ENCODE measurements at places on chromosomes 13 and 19.

DNA sequence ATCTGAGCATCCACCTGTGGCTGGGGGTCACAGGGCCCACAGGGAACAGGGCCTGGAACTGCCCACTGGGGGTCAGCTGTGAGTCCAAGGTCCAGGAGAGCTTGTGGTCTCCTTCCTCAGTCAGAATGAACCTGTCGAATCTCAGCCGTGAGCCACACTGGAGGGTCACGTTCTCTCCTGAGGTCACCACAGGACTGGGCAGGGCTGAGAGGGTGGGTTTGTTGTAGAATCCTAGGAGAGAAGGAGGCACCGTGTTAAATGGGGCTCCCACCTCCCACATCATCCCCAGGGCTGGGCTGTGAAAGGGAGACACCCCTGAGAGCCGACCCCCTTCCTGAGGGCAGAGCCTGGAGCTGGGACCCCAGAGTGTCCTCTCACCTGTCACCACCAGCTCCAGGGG lies 1.5 kb downstream of the LILRA5 start:
- no peak for DNase-seq

- no peak for DNase-seq
Observed at GRCh38 chr19:40216777-40217026, 1.5 kb downstream of the TTC9B start.

- DNase-seq = peak; percentile 19
Observed at GRCh38 chr13:37715606-37716015, 117.0 kb upstream of the POSTN start.

- DNase-seq = no peak
Observed at GRCh38 chr13:33146843-33147611, 130.8 kb downstream of the KL start.

DNA sequence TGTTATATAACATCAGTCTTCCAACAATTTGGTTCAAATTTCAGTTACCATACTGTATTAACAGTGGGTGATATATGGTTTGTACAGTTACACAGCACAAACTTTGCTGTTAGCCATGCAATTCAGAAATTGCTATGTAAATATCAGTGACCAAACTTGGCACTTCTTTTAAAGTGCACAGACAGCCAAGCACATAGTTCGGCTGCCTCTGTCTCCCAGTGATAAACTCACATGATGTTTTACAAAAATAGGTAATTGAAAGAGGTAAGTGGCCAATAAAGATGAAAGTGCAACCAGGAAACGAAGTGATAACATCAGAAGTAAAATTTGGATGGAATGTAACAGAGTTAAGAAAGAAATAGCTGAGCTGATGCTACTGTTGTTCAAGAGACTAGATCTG lies 143.9 kb downstream of the PCDH9 start:
- DNase-seq = no peak

DNA sequence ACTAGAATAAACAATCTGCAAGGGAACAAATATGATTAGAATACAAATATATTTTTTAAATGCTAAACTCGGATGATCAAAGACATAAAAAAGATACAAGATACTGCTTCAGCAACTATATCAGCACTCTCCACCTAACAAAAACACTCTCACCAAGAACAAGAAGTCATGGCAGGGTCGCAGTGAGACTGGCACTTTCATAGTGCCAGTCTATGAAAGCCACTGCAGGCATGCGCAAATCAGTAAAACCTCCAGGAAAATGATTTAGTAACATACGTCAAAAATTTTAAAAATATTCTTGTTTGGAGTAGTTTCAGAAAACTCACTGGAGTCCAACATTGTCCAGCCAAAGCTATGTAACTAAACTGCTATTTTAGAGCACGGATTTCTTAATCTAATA lies 295.9 kb downstream of the DIAPH3 start:
- DNase-seq = no peak

GRCh38 chr19:20078581-20079031 lies 806 bp downstream of the ZNF90 start:
- DNase-seq = peak; percentile 6

GRCh38 chr19:48726556-48726955 lies 7.0 kb upstream of the MAMSTR start:
- DNase-seq = no peak
